ENCODE measurements at places on chromosomes 2 and 18.
A peak's percentile ranks its signal among the peaks of the same experiment; 100 is the strongest.

GRCh38 chr2:112604952-112605351 is 20.5 kb downstream of the CHCHD5 start:
- DNase-seq, result no peak

- DNase-seq, result peak; percentile 5
These were observed 117.6 kb downstream of the FAM124B start for GRCh38 chr2:224284134-224284946.

DNA sequence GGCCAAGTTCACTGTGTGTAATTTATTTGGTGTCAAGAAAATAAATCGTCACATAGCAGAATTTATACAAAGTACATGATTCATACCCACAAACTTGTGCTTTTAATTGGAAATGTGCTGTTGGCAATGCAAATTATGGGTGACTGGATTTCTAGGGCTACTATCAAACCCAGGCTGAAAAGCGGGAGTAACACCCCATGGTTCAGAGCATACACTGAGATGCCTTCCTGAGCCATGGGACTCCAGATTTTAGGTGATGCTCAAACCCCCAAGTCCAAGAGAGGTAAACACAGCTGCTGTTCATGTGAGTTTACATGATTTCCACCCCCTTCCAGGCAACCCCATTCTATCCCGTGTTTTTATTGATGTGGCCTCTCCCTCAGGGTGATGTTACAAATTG is 565.9 kb upstream of the ID2 start:
- no peak for DNase-seq

DNA sequence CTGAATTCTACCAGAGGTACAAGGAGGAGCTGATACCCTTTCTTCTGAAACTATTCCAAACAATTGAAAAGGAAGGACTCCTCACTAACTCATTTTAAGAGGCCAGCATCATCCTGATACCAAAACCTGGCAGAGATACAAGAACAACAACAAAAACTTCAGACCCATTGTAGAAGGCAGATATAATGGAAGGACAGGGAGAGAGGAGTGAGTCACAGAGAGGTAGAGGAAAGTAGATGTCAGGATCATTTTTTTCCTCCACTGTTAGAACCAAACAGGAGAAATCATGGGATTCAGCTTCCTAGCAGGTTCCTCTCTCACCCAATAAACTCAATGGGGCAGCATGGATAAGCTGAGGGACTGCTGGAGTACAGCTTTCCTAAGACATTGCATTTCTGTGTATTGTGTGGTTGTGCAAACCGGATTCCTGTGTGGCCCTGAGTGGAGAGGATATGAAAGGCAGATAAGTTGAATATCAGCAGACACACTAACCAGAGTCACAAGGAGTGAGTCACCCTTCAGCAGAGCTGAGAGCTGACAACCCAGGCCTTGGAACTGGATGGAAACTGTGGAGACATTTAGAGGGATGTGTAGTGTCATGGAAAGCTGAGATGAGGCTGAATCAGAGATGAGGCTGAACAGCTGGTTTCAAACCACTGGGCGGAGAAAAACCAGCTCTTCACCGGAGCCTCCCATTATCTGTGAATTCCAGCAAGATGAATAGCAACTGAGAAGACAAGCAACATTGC is 60.9 kb upstream of the MMADHC start:
- DNase-seq, result no peak

DNA sequence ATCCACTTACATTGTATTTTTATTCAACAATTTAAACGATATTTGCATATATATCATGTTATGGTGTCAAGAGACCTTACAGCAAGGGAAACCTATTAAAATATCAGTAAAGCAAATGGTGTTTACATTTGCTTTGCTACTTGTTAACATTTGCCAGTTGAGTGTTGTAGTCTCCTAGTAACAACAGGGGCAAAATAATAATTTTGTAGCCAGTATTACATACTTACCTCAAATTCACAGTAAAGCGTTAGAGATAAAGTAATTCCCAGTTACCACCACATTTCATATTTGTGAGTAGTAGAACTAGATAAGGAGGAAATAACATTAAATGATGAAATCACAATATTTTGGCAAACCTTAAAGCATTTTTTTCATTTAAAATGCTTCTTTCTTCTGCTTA is 71.3 kb downstream of the FASTKD2 start:
- DNase-seq, result no peak

- DNase-seq, result peak; percentile 88
These were observed at the start of gene ROCK2 for GRCh38 chr2:11344342-11344955. ROCK2 (minus strand) TSS chr2:11344636; CDS start chr2:11344136, 500 bp downstream.

DNA sequence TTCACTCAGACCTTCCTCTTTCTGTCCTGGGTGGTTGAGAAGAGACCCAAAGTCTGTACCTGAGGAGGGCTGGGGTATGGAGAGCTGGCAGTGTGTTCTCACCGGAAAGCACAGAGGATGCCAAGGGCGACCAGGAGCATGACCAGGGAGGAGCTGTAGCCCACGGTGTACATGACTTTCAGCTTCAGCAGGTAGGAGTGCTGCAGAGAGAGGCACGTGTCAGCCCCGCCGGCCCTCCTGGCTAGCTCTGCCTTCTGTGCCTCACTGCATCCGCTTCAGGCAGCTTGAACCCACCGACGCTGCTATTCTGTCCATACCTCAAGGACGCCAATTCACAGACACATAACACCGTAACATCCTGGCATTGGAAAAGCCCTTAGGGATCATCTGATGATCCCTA is 34.0 kb downstream of the TMEM37 start:
- no peak for DNase-seq

DNA sequence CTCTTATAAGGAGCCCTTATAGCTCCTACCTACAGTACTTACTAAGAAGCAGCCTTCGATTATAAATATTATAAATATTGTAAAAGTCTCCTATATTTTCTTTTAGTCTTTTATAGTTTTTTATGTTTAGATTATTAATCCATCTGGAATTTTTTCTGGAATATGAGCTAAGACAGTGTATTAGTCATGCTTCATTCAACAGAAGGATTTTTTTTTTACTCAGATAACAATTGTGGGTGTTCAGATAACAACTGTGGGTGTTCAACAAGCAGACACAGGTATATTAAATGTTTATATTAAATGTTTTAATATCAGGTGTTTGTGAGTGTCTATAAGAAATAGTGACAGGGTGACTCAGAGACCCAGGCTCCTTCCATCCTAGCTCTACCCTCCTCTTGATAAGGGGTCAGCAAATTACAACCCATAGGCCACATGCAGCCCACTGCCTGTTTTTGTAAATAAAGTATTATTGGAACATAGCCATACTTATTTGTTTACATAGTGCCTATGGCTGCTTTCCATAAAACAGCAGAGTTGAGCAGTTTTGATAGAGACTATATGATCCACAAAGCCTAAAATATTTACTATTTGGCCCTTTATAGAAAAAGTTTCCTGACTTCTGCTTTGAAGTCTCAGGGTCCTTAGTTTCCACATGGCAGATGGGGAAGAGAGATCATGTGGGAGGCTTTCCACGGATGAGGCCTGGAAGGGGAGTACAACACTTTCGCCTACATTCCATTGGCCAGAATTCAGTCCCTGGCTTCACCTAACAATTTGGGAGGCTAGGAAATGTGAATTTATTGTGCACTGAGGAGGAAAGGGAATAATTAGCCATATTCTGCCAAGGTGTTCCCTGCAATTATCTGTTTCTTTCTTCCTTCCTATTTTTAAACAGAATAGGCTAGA is 4.3 kb upstream of the SPATS2L start:
- DNase-seq, result no peak

DNA sequence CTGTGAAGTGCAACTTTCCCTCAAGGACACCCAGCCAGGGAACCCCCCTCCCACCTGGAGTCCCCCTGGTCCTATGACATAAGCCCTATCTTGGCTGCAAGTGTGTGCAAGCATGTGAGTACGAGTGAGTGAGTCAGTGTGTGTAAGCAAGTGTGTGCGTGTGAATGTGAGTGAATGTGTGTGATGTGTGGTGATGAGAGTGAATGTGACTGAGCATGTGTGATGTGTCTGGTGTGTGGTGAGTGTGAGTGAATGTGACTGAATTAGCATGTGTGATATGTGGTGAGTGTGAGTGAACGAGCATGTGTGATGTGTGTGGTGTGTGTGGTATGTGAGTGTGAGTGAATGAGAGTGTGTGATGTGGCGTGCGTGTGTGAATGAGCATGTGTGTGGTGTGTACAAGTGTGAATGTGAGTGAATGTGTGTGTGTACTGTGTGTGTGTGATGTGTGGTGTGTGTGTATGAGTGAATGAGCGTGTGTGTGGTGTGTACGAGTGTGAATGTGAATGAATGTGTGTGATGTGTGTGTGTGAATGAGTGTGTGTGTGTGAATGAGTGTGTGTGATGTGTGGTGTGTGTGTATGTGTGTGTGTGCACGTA is 68.8 kb upstream of the SMAD7 start:
- DNase-seq, result no peak

- no peak for DNase-seq
These were observed 2.0 kb downstream of the NPPC start for GRCh38 chr2:231923951-231924888.

- DNase-seq, result no peak
These were observed 196.3 kb upstream of the STK17B start for GRCh38 chr2:196367633-196368032.

GRCh38 chr2:119517433-119517832 is 6.8 kb downstream of the SCTR start:
- DNase-seq, result peak; percentile 77

DNA sequence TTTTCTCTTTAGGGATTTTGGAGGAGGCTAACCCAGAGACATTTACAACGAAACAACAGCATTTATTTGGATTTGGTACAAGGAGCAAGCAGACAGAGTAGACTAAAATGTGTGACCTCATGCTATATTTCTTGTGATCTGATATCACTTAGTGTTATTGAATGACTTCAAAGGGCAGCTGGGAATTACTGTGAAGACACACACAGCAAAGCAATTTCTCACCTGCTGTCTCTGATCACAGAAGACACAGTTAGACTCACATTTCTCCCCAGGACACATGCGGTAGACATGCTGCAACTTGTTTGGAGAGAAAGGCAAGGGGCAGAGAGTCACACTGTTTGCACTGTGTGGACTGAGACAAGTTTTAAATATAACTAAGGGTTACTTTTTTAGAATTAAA is 67.5 kb downstream of the LTBP1 start:
- DNase-seq, result no peak

DNA sequence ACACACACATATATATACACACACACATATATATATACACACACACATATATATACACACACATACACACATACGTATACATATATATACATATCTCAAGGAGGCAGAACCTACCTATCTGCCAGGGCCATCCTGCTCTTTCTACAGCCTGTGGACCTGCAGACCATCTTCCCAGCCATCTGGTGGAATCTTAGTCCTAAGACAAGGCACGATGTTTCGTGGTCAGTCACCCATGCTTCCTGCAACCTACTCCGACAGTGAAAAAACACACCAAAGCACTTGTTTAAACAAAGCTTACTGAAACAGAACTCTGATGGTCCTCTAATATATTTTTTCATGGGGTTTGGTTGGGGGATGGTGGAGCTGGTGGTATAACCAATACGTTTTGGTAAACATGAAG is 164.2 kb upstream of the ZNF521 start:
- no peak for DNase-seq

DNA sequence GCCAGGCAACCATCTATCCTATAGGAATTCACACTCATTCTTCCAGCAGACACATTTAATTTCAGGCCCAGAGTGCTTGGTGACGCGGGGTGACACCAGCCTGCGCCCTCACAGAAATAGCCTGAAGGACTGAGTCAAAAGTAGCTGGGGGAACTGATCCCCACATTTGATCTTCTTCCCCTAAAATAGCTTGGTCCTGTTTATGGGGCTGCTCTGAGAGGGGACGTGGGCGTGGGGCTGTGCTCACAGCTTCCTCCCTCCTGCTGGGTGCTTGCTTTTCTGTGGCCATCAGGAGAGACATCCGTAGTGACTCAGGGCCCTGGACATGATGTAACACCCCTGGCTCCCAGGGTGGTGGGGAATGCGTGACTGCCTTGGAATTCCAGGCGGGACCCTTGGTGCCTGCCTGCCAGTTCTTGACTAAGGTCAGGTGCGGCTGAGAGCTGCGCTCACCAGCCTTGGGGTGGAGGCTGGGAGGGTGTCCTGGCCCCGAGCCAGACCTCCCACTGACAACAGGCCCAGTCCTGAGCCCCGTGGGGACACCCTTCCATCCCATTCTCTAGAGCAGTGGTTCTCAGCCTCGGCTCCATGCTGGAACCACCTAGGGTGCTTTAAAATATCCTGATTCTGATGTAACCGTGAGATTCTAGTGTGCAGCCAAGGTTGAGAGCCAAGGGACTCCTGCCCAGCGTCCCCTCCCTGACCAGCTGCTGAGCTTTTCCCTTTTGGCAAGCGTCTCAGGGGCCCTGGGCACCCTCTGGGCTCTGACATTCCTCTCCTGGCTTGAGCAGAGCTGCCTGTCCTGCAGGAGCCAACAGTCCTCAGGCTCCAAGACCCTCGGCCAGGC is 47.4 kb upstream of the SMAD7 start:
- DNase-seq, result no peak

GRCh38 chr2:235421618-235422017 is 72.2 kb upstream of the AGAP1 start:
- DNase-seq, result no peak

DNA sequence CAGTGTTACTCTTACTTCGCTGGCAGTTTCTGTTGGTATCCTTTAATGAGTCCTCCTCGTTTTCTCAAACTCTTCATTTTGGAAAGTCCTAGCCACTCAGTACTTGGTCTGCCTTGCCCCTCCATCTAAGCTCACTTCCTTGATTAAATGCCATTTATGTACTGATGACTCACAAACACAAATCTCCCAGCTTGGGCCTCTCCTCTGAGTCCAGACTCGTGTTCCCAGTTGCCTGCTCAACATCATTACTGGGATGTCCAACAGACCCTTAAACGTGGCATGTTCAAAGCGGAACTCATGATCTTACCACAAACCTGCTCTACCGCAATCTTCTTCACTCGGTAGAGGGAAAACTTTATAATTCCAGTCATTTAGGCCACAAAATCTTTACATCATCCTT is 13.8 kb upstream of the CCDC68 start:
- DNase-seq, result no peak

- DNase-seq, result no peak
These were observed 14.9 kb upstream of the ITPRID2 start for GRCh38 chr2:181876614-181877063.

DNA sequence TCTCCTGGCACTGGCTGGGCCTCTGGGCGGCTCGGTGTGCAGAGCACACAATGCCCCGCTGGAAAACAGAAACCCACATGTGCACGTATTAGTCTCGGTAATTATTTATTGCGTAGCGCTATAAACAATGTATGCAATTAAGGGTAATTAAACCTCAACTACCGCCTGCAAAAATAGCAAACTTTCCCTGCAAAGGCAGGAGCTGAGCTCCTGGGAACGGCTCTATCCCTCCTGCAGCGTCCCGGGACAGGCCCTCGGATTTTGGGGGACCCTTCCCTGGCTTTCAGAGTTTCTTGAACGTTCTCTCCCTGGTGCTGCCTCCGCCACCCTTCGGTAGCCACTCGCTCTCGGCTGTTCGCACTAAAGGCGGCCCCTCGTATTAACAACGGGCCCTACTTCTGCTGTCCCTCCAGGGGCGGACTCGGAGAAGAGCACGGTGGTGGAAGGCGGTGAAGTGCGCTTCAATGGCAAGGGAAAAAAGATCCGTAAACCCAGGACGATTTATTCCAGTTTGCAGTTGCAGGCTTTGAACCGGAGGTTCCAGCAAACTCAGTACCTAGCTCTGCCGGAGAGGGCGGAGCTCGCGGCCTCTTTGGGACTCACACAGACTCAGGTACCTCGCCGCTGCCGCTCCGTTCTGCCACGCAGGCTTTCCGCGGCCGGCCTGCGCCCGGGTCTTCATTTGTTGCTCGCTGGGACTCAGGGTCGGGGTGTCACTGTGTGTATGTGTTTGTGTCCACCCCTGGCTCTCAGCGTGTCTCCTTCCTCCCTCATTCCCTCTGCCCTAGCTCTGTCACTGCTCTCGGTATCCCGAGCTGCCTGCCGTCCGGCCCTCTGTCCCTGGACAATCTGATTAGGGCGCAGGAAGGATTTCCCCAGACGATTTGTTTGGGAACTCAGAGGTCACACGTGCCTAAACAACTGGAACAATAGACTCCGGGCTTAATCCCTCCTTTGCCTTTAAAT is 1.2 kb downstream of the DLX1 start:
- no peak for DNase-seq
